ENCODE measurements at places on chromosomes 5 and 9.

DNA sequence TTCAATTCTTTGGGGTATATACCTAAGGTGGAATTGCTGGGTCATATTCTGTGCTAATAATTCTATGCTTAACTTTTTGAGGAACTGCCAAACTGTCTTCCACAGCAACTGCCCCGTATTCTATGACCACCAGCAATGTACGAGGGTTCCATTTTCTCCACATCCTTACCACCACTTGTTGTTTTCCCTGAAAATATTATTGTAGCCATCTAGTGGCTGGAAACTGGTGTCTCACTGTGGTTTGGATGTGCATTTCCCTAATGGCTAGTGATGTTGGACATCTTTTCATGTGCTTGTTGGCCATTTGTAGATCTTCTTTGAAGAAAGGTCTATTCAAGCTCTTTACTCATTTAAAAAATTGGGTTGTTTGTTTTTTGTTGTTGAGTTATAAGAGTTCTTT lies 30.7 kb downstream of the MSX2 start:
- DNase-seq, result no peak

- no peak for DNase-seq
Observed at GRCh38 chr9:70480405-70480980, 66.0 kb upstream of the KLF9 start.

- peak; percentile 75 for DNase-seq
Observed at GRCh38 chr9:112334432-112334841, 1.0 kb upstream of the PTBP3 start.

DNA sequence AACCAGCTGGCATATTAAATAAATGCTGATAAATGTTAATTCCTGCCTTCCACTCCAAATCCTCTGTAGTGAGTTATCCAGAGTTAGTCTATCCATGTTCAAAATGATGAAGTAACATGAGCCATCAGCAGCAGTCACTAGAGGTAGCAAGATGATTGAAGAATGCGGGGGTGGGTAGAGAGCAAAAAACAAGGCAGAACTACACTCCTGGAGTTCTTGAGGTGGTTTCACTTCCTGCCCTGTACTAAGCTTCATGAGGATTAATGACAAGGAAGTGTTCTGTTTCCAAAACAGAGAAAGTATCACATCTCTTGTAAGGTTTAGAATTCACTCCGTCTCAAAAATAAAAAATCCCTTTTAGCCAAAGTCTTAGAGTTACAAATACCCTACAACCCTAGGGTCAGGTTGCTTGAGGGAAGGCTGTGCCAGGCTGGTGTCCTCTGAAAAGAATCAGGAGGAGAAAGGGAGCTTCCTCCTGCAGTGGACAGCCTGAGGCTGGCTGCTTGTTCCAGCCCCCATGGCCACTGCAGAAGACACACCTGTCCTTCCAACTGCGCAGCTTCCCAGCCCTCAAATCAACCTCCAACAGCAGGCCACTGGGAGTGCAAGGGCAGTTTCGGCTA lies 180.2 kb downstream of the DENND1A start:
- DNase-seq, result no peak

GRCh38 chr5:169647566-169647965 lies 10.5 kb downstream of the DOCK2 start:
- DNase-seq, result no peak

GRCh38 chr5:153998010-153998409 lies 40.7 kb downstream of the FAM114A2 start:
- DNase-seq, result no peak

DNA sequence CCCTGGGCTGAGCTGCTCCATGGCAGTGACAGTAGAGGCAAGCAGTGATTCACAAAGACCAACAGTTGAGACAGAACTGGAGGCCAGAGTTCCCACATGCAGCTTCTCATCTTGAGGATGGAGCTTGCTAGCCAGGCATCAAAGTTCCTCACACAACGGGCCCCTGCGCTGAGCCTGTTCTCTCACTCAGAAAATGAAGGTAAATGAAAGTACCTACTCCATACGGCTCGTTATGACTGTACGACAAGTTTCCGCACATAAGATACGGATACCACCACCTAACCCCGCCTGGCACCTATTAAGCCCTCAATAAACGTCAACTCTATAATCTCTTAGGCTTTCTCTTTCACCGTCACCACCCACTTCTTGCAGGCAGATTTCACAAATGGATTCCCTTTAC lies 12.9 kb downstream of the NOL6 start:
- DNase-seq, result no peak

GRCh38 chr9:24614070-24614469 lies 68.4 kb upstream of the IZUMO3 start:
- DNase-seq, result no peak

GRCh38 chr9:37534412-37534811 lies 41.8 kb downstream of the FBXO10 start:
- DNase-seq, result no peak

- DNase-seq, result no peak
Observed at GRCh38 chr5:1068895-1069719, 42.8 kb downstream of the SLC12A7 start.

GRCh38 chr9:21556581-21557427 lies 74.7 kb upstream of the IFNE start:
- no peak for DNase-seq

DNA sequence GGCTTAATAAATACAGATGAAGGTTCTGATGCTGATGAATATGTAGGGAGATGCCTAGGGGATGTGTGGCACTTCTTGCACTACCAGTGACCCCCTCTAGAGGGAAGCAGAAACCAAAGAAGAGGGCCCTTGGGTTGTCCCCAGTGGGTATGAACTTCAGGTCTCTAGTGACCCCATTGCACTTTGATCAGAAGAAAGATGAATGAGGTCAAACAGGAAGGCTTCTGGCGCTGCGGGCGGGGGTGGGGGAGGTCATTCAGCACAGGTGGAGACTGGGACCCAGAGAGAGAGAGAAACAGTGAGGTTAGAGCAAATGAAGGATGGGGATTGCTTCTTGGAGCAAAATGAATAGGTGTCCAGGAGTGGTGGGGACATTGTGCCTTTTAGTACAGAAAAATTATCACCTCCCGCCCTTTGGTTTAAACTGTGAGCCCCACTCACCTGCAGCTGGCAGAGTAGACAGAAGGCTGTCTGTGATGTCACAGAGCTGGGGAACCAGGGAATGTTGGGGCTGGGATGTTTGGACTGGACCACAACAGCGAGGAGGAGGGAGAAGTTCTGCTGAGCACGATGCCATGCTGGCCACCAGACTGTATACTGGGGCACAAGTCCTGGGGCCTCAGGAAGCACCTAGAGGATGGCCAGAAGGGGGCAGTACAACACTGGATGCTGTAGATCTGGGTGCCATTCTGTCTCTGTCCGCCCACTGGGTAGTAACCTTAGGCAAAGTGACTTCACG lies at the start of gene TEX48:
TEX48 (minus strand) TSS at position 599 of the 739 bp plus-strand sequence. CDS start 10,469 bp downstream, outside the sequence.
- peak; percentile 85 for DNase-seq

GRCh38 chr9:100028201-100028784 lies 70.5 kb downstream of the ERP44 start:
- DNase-seq, result peak; percentile 84

DNA sequence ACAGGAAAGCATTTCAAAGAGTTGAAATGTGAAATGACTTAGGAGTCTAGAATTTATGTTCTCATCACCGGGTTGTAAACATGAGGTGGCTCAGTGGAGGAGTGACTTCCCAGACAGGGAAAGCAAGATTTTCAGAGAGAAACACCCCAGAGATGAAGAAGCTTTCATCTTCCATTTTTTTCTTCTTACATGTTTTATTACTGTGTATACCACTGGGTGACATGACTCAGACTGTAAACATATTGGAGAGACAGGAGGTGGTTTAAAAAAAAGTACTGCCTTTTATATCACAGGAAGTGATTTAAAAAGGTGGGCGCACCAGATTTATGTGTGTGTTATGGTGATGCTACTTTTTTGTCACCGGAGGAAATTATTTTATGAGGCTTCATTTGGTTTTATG lies 209.1 kb upstream of the TUT7 start:
- DNase-seq, result no peak

DNA sequence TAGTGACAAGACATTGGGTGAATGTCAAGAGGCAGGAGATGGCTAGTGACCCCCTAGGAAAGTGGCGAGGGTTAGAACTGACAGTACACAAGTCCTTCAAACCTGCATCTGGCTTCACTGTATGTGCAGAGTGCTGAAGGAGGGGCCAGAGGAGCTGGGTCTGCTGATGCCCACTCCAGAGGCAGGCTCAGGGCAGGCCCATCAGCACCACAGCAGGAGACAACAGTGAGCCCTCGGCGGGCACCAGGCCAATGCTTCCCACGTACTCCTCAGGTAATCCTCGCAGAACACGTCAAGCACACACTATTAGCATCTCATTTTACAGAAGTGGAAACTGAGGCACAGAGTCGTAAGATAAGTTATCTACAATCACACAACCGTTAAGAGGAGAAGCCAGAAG lies 76.1 kb upstream of the SH3PXD2B start:
- DNase-seq, result no peak

DNA sequence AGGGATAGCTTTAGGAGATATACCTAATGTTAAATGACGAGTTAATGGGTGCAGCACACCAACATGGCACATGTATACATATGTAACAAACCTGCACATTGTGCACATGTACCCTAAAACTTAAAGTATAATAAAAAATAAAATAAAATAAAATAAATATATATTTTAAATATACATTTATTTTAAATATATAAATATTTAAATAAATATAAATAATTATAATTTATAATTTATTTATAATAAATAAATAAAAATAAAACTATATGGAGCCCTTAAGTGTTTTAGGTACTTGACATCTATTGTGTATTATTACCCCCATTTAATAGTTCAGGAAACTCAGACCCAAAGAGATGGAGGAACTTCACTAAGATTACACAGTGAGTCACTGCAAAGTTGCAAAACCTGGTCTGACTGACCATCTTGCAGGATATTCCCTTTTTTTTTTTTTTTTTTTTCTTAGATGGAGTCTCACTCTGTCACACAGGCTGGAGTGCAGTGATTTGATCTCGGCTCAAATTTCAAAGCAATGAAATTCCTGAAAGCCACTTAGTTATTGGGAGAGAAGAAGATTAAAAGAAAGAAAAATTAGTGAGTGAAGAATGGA lies 5.8 kb upstream of the C5orf52 start:
- no peak for DNase-seq

DNA sequence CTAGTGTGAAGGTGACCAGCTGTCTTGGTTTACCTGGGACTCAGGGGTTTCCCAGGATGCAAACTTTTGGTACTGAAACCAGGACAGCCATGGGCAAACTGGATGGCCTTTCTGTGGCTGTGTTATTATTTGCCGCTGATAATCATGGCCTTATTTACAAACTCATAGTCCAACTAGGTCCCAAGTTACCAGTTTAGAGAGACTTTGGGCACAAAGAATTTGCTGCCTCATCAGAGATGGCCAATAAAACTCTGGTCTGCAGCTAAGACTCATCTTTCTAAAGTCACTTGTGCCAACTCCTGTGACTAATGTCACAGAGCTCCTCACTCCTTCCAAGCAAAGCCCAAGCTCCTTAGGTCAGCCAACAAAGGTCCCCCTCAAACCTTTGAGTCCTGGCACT lies 47.5 kb upstream of the PLPP6 start:
- no peak for DNase-seq

GRCh38 chr9:5630081-5630507 lies 1.2 kb downstream of the RIC1 start:
- DNase-seq, result peak; percentile 39

DNA sequence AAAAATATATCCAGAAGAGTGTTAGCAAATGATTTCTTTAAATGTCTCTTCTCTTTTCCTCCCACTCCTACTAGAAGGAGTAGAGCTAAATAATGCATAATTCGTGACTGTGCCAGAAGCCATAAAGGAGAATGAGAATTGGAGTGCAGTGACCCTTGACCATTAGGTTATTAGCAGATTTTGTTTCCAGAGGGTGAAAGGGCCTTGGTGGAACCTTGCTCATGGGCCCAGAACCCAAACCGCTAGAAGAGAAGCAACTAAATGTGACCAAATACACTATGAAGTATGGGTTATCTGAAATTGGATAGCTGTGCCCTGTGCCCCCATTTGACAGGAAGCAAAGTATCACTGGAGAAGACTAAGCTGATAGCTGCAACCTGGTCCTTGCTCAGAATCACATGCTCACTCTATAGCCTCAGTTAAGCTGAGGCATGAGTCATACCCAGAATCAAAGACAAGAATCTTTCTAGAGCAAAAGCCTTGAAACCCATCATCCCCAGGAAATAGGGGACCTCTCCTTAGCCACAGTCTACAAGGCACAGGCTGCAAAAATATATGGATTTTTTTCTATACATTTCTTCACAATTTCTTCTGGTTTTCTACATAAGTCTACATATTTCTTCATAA lies 36.3 kb downstream of the CAPSL start:
- DNase-seq, result no peak

GRCh38 chr5:156971415-156971814 lies 8.4 kb upstream of the TIMD4 start:
- no peak for DNase-seq

- DNase-seq, result no peak
Observed at GRCh38 chr9:78680196-78680595, 383.3 kb downstream of the PSAT1 start.

Measured in hematopoietic multipotent progenitor cell treated with erythropoietin and hydrocortisone succinate and interleukin-3 and kit ligand, for 8 days (in vitro differentiated cells).